ENCODE measurements at places on chromosomes 1 and 21.

DNA sequence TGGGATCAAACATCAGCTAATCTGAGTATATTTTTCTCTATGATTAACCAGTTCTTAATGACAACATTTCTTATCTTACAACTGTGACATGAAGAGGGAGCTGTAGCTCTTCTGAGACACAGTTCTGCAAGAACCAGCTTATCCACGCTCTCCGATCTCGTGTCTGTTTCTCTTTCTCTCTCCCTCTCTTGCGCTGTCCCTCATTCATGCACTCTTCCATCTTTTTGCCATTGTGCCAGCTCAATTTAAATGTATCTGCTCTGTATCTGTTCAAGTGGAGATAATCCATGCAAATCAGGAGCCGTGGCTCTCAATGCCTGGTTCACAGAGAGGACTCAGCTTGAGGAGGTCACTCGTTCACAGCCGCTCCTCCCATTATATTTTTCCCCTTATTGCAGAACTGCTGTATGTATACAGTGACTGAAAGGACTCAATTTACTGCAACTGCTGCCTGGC lies 494.7 kb upstream of the ADGRL2 start:
- DNase-seq = peak; percentile 33

GRCh38 chr1:244460197-244460596 lies 876 bp upstream of the CATSPERE start:
- no peak for DNase-seq

DNA sequence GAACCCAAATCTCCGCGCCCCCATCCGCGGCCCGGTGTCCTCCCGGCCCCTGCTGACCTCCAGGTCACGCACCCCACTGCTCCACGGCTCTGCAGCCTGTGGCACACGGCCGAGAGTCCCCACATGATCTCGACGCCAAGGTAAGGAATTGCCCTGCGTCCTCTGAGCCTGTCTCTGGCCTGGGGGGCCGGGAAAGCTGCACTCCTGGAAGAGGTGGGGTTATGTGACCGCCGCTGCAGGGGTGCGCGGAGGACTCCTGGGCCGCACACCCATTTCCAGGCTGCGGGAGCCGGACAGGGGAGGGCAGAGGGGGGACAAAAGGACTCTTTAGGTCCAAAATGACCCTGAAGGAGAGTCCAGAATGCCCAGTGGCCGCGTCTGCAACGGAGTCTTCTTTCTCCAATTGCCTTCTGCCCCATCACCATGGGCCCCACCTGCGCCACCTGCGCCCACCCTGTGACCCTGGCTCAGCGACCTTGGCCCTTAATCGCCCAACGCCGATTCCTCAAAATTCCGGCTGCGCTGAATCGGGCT lies 997 bp upstream of the SIM2 start:
- DNase-seq = no peak

GRCh38 chr1:63533931-63534330 lies 10.6 kb downstream of the EFCAB7 start:
- DNase-seq = no peak

- no peak for DNase-seq
Measured at GRCh38 chr1:67719329-67720196, 34.6 kb downstream of the GADD45A start.

DNA sequence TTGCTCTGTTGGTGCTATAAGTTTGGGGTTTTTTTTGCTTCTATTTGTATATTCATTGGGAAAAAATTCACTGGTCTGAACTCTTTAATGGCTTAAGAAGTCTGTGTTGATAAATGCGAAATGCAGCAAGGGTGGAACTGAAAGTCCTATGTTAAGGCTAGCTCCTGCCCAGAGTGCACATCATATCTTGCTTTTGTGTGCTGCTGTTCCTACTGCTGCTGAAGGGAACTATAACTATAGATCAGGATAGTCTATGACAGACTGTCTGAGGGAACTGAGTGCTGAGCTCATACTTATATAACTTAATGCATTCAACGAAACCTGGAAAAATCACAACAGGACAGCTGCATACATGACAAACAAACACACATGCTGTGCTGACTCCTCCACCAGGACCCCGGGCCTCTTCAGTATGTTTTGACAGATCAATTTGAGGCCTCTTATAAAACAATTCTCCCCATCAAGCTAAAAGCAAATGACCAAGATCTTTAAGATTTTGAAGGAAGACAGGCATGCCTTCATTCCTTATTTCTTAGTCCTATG lies 1031.5 kb upstream of the ADGRL2 start:
- DNase-seq = no peak

DNA sequence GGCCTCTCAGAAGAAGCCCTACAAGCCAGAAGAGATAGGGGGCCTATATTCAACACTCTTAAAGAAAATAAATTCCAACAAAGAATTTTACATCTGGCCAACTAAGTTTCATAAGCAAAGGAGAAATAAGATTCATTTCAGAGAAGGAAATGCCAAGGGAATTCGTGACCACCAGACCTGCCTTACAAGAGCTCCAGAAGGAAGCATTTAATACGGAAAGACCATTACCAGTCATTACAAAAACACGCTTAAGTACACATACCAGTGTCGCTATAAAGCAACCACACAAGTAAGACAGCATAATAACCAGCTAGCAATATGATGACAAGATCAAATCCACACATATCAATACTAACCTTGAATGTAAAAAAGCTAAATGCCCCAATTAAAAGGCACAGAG lies 704.9 kb upstream of the CHRM3 start:
- no peak for DNase-seq

DNA sequence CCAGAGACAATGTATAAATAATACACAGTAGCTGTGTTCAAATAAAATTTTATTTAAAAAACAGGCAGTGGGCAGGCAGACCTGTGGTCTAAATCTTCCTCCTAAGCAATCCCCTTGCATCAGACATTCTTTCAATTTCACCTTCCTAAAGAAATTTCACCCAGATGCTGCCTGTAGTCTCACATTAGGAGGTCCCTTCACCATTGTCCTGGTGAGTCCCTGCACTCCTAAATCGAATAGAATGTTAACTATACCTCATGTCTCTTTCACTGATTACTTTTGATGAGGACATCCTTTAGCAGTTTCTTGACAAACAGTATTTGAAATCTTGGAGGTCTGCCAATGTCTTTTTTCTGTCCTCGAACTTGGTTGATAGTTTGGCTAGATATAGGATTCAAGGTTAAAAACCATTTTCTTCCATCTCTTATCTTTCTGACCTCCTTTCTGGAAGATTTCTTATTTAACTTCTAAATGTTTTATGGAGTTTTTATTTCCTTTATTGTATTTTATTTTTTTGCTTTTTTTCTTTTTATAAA lies 77.5 kb downstream of the LPGAT1 start:
- no peak for DNase-seq

DNA sequence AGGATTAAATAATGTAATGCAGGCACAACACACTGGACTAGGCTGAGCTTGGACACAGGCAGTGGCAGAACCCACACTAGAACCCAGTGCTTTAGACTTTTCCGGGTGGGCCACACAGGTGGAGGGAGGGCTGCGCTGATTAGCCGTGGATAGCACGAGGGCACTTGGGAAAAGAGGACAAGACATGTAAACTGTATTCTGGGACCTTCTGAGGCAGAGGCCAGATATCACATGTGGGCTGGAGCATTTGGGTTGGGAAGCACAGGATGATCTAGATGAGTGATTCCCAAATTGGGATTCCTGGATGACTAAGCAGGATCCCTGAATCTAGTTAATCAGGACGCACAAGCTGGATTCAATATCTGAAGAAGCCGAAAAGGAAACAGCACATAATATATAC lies 20.3 kb upstream of the A3GALT2 start:
- DNase-seq = no peak

- peak; percentile 85 for DNase-seq
Measured at GRCh38 chr1:46527474-46528296, 23.8 kb downstream of the KNCN start.

DNA sequence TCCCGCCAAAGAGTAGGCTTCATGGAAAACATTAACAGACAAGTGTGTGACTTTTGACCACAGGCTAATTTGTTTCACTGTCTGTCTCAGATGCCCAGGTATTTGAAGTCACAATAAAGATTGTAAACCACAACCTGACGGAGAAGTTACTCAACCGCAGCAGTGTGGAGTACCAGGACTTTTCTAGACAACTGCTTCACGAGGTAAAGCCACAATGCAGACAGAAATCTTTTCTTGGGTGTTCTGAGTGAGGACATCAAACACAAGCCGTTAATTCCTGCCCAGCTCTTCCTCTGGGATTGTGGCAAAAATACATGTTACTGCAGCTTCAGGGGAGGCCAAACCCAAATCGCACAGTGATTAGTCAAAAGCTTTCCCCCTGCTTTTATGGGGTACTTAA lies 31.0 kb downstream of the UMODL1 start:
- DNase-seq = no peak

- DNase-seq = no peak
Measured at GRCh38 chr1:9652379-9653209, 1.1 kb downstream of the PIK3CD start.

- DNase-seq = no peak
Measured at GRCh38 chr1:33435096-33435820, 4.4 kb upstream of the PHC2 start.

All from liver (tissue), 10 donors.